ENCODE measurements at places on chromosomes 6 and 20.

DNA sequence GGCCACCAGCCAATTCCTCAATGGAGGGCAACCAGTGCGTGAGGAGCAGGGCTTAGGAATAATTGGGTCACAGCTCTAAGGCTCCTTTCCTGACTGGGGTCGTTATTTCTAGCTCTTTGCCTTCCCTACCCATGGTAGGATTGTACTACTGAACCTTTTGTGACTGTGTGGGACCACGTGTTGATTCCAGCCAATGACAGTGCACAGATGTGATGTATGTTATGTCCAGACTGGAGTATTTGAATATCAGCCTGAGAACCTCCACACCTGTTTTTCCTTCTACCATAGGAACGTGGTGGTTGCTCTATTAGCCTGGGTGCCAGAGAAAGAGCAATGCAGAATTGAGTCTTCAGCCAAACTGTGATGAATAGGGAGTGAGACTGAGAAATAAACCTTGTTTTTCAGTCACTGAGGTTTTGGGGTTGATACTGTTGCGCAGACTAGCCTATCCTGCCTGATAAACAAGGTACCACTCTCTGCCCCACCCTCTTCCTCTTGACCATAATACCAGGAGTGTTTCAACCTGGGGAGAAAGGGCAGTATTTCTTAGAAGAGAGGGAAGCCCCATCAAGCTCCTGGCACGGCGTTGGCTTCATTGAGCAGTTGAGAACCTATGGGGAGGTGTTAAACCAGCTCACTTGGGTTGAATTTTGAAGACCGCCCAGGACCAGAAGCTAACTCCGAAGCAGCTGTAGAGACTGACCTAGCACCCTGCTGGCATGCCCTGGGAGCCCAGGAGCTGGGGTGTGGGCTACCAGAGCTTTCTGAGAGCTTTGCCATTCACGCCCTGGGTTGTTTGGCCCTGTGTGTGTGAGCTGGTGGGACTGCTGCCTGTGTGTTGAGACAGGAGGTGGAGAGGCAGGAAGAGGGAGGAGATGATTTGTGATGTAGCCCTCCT is 105.5 kb upstream of the BACH2 start:
- DNase-seq, result no peak

DNA sequence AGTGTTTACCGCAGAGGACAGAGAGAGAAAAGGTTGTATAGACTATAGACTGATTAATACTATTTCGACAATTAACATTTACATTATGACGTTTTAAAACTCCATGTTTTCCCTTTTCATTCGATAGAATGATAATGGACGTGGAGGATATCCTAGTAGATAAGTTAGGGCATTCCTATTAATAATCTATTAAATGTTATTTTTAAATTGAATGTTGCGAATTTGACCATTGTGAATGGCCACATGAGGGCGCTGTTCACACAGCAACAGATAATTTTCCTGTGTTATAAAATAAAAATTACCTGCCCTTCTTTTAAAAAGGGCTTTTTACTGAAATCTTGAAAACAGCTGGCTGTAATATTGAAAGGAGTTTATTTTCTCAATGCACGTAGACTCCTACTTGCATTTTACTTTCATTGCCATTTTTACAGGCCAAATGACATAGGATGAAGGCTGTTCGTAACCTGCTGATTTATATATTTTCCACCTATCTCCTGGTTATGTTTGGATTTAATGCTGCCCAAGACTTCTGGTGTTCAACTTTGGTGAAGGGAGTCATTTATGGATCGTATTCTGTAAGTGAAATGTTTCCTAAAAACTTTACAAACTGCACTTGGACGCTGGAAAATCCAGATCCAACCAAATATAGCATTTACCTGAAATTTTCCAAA is 3.3 kb downstream of the ADGRB3 start:
- DNase-seq, result no peak

DNA sequence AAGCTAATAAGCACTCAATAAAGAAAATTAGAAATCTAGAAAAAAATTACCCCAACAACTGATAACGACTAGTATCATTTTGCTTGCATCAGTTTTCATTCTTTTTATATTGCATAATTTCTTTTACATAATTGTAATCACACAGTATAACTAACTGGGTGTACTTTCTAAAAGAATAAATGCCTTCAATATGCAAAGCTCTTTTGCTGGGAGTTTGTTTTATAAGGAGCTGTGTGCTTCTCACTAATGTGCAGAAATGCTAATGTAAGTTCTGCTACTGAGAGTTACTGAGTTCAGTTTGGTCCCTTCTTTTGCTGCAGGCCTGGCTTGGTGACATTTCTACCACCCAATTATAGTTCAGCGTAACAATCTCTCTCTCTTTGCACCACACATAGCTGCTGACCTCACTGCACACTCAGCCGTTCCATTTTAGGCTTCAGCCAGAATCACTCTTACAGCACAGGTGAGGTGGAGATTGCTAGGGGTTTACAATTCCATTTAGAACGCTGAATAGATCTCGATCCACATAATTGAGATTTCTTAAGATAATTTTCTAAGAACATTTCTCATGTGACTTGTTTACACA is 20.9 kb upstream of the KLHL31 start:
- no peak for DNase-seq

DNA sequence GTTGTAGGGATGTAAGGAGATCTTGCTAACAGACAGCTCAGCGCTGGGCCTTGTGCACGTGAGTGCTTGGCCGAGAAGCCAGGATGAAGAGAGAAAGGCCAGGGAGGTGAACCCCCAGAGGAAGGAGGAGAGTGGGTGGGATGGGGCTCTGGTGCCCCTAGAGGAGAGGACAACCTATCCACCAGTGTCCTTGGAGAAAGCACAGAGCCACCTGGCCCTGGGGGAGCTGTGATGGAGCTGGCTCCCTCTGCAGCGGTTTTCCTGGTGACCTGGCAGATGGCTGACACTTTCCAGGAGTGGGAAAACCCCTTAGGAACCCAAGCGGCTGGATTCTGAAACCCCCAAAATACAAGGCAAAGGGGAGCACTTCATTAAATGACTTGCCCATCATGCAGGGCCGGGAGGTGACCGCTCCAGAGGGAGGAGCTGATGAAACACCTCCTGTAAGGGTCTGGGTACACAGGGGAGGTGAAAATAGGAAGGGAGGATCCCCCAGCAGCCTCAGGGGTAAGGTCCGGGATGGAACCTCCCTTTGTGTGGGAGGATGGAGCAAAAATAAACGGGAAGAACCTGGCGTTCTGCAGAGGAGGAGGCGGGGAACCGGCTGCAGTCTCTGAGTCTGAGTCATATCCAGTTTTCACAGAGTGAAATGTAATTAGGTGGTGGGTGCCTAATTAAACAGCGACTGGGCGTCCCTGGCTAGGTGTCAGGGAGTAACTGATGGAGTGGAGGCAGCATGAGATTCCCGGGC is 80.4 kb downstream of the SULF2 start:
- DNase-seq, result no peak

DNA sequence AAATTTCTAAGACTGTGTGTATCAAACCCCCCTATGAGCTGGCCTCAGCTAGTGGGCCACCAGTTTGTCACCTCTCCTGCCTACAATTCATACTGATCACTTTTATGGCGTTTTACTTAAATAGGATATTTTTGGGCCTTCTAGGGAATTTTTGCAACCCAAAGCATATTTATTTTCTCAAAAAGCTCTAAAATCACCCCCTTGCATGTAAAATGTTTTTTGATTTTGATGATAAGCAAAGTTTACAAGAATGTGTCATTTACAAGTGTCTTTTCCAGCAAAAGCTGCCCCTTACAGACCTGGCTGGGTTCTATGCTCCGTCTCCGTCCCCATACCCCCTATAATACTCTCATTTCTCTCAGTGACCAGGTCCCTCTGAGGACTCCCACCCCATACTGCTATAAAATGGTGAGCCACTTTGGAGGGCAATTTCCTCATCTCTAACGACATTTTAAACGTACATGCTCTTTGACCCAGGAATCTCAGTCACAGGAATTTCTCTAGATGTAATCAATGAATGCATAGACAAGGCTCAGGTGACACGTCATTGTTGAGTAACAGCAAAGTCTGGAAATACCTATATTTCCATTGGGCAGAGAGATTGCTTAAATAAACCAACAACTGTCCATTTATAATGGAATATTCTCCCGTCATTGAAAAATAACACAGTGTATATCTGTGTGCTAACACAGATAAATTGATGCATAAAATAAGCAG is 13.9 kb upstream of the OCSTAMP start:
- DNase-seq, result no peak

- DNase-seq, result no peak
Measured at GRCh38 chr20:9082741-9083140, 13.9 kb downstream of the PLCB4 start.

- no peak for DNase-seq
Measured at GRCh38 chr6:84643778-84644177, 120.6 kb downstream of the TBX18 start.

DNA sequence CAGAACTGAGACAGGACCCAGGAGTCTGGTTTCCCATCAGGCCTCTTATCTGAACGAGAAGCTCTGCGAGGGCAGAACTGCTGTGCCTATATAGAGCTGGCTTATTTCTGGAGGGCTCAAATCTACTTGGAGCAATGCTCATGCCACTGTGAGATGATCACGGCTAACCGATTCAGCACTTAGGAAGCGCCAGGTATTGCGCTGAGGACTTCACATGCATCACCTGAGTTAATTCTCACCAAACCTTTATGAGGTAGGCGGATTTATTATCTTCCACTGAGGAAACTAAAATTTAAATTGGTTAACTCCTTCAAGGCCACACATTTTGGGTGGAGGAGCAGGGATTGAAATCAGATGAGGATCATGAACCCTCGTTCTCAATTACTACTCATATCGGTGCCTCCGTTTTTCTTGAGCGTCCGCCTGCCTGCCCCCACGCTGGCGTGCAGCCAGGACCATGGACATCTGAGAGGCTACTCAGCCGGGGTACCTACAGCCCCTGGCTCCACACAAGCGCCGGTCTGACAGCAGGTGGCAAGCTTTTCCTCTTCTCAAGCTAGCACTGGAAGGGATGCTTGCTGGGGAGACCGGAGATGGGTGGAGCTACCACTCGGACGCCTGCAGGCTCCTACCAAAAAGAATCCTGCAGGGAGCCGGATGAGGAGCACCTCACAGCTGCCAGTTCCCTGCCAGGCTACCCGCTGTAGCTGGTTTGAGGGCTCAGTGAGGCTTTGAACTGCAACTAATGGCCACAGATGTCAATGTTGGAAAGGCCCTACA is 1.0 kb upstream of the PCIF1 start:
- DNase-seq, result peak; percentile 85

DNA sequence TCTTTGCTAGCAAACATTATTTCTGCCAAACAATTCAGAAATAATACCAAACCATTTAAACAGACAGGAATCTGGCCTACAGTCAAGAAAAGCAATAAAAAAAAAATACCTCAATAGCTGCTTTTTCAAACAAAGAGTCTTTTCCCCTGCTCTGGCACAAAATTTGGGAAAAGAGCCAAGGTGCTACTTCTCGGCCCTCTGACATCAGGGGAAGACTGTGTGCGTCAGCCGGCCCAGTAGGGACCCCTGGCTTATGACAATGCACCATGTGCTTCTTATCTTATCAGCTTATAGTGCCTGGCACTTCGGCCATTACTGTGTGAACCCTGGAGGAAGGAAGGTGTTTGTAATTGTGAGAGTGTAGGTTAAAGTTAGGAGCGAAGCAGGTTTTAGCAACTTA is 89.4 kb downstream of the PDE10A start:
- DNase-seq, result no peak

- no peak for DNase-seq
Measured at GRCh38 chr6:27163834-27164233, 83.7 kb upstream of the PRSS16 start.

DNA sequence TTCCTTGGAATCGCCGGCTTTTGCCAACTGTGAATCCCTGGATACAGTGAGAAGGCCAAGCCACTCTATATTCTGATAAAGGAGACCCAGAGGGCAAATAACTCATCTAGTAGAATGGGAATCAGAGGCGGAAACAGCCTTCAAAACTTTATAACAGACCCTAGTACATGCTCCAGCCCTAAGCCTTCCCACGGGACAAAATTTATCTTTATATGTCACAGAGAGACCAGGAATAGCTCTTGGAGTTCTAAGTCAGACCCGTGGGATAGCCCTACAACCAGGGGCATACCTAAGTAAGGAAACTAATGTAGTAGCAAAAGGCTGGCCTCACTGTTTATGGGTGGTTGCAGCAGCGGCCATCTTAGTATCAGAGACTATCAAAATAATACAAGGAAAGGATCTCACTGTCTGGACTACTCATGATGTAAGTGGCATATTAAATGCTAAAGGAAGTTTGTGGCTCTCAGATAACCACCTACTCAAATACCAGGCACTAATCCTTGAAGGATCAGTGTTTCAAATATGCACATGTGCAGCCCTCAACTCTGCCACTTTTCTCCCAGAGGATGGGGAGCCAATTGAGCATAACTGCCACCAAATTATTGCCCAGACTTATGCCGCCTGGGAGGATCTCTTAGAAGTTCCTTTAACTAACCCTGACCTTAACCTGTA is 29.5 kb downstream of the CEP85L start:
- no peak for DNase-seq

DNA sequence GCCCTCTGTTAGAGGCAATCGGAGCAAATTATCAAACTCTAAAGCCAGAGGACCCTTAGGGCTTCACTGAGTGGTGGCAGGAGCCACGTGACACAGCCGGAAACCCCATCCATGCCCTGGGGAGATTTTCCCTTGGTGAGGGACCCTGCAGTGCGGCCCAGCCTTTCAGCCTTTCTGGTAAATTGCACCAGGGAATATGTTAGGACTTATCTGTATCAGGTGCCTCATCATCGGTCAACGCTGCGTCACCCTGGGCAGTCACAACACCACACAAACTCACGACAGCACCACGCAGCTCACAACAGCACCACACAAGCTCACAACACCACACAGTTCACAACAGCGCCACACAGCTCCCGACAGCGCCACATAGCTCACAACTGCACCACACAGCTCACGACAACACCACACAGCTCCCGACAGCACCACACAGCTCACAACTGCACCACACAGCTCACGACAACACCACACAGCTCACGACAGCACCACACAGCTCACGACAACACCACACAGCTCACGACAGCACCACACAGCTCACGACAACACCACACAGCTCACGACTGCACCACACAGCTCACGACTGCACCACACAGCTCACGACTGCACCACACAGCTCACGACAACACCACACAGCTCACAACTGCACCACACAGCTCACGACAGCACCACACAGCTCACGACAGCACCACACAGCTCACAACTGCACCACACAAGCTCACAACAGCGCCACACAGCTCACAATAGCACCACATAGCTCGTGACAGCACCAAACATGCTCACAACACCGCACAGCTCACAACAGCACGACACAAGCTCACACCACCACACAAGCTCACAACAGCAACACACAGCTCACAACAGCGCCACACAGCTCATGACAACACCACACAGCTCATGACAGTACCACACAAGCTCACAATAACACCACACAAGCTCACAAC is 199.0 kb downstream of the DLL1 start:
- no peak for DNase-seq

Data from SW 1271 (cell line).